HuH-7 (cell line): ENCODE measurements at places on chromosomes 16 and 17.

DNA sequence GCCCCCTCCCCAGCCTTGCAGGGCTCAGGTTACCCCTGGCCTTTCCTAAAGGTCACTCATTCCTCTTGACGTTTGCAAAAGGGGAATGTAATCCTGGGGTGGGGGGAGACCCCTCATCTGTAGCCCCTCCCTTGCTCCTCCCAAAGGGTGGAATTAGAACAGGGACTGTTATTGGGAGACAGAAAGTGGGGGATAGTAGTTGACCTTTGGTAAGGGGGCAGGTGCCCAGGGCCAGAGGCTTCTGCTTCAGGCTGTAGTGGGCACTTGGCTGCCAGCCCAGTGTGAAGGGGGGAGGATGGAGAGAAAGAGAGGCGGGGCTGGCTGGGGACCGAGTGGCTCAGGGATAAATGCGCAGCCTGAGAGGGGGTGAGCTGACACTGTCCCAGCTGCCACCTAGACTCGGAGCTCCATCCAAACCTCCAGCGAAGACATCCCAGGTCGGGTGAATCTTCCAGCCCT is at the start of gene ENO3:
Gene ENO3 (plus strand): TSS at position 374 of the 459 bp plus-strand sequence. CDS start 711 bp downstream, outside the sequence.
- DNase-seq: no peak

- DNase-seq: no peak
Measured at GRCh38 chr17:1351971-1352370, 48.1 kb downstream of the YWHAE start.

DNA sequence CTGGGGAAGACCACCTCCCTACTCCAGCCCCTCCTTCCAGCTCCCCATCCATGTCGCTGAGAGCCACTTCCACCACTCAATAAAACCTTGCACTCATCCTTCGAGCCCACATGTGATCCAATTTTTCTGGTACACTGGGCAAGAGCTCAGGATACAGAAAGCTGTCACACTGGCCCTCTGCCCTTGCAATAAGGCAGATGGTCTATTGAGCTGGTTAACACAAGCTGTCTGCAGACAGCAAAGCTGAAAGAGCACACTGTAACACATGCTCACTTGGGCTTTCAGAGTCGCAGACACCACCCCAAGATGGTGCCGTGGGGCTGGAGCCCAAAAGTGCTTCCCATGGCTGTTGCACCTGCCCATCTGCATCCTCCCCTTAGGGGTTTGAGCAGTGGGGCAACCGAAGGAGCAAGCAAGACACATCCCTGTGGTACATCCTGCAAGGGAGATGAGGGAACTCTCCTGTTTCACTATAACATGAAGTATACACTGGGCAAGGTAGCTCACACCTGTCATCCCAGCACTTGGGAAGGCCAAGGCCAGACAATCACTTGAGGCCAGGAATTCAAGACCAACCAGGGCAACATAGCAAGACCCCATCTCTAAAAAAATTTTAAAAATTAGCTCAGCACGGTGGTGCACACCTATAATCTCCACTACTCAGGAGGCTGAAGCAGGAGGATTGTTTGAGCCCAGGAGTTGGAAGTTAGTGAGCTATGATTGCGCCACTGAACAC is 52.8 kb upstream of the C17orf78 start:
- no peak for DNase-seq

GRCh38 chr16:58082381-58082780 is 46.8 kb downstream of the CFAP20 start:
- no peak for DNase-seq

DNA sequence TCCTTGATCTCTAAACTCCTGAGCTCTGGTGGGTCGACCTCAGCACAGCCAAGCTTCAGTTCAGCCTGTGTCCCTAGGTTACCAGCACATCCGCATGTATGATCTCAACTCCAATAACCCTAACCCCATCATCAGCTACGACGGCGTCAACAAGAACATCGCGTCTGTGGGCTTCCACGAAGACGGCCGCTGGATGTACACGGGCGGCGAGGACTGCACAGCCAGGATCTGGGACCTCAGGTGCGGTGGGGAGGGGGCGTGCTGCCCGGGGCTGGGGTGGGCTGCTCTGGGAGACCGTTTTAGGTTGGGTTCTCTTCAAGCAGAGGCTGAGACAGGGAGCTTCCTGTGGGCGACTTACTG is 1.1 kb downstream of the MLST8 start:
- DNase-seq: no peak

DNA sequence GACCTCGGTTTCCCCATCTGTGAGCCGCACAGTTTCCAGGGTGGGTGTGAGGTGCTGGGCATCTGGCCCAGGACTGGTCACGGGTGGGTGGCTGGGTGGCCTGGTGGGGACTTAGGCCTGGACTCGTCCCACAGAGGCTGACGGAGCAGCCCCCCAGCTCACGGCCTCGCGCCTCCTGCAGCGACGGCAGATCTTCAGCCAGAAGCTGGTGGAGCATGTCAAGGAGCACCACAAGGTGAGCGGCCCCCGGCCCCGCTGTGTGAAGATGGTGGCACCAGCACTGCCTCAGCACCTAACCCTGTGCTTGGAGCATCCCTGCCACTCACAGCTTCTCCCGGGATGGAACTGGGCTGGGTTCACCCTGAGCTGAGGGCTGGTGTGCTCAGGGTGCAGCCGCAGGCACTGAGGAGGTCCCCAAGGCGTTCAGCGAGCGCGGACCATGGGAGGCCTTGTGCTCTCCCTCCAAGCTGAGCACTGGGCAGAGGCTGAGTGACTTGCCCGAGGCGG is 2.4 kb downstream of the CDT1 start:
- DNase-seq: no peak

GRCh38 chr16:80210787-80211186 is 330.0 kb upstream of the DYNLRB2 start:
- no peak for DNase-seq

DNA sequence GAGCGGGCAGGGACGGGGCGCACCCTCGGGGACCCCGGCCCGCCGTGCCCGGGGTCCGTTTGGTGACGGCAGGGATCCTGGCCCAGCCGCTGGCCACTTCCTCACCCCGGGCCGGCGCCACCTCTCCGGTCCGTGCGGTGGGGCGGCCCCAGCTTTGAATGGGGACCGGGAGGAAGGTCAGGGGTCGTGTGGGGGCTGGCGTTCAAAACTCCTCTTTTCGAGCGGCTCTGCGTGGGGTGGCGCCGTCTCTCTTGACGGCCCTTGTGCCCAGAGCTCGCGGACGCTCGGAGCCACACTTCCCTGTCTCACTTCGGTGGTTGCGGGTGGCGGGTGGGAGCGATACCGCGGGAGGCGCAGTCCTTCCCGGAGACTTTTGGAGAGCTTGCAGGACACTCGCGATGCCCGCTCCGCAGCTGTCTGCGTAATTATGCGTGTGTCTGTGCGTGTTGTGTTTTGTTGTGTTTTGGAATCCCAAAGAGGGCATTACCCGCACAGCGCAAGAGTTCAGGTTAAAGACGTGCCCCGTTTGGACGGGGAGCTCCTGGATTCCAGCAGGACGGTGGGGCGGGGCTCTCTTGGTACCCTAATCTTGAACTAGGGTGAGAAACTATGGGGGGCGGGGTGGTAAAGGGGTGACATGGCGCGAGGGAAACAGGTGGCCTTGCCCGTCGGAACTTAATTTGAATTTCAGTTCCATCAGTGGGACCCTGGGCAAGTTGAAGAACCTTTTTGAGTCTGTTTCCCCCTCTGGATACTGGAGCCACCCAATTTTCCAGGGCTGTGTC is 637 bp downstream of the PLCG2 start:
- DNase-seq: no peak

DNA sequence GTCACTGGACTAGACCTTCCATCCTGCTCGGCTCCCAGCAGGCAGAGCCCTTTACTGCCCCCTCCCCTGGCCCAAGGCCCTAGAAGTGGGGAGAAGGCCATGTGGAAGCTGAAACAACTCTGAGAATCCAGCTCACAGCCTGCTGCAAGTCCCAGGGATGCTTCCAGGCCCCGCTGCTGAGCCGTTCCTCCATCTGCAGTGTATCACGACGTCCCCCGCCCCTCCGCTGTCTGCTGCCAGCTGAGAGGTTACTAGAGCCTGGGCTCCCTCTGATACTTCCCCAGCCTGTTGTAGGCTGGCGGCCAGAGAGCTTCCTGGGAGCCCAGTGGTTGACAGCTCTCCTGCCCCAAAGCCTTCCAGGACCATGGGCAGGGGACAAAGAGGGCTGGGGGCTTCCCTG is 118.2 kb downstream of the MGAT5B start:
- DNase-seq: no peak

- DNase-seq: no peak
Measured at GRCh38 chr16:72972878-72973571, 74.9 kb downstream of the ZFHX3 start.

DNA sequence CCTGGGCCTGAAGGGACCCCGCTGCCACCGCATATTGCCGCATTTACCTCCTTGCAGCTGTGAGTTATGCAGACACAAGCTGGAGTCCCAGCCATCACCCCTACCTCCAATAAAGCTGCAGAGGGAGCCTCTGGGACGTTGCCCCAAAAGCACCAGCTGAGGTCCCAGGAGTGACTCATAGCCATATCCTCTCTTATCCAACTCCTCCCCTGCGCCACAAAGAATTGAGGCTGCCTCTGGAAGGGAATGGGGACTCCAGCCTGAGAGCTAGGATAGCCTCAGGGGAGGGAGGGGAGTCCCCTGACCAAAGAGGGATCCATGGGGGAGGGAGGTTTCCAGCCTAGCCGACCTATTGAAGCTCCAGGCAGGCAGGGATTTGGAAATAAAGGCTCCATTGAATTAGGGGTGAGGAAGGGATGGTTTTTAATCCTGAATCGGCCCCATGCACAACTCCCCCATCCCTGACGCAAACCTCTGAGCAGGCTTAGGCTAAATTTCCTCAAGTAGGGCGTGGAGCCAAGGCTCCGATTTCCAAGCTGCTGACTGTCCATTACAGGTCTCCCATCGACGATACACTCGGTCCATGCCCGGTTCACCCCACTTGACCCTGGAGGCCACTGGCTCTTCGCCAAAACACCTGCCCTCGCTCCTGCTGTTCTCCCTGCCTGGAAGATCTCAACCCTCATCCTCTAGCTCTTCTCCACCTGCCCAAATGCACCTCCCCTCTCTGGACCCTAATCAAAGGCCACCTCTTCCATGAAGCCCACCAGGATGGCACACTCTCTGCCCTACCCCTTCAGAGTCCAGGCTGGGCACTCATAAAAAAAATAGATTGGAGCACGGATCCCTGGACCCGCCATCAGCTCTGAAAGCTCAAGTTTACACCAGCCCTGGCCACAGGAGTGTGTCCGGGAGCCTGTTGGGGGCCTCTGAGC is 27.5 kb downstream of the PIMREG start:
- DNase-seq: no peak

DNA sequence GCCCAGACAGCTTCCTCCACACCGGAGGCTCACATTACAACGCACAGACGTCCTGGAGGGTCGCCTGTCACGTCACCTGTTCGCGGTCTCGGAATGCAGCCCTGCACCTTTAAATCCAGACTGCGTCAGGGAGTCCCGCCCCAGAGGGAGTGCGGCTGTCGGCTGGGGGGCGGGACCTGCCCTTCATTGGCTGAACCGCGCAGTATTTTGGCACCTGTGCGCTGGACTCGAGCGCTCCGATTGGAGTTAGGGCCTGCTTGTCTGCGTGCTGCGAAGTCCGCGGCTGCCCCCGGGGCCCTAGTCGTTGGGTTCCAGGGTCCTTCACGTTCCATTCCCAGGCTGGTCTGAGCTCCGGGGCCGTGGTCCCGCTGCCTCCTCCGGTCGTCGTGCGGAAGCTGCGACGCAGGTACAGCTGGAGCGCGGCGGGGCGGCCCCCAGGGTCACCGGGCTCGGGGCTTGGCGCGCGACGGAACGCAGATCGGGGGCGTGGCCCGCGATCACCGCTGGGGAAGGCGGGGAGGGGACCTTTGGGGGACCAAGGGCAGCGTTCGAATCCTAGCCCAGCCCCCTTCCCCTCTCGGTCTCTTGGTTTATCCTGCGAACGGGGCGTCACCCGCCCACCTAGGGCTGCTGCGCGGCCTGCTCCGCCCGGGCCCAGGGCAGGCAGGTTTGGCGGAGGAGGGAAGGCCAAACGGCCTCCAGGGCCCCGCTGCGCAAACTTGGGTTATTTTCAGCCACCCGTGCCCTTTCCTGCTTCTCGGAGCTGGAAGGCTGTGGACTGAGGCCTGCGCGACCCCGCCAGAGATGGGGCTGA is at the start of gene MIEF2:
Gene MIEF2 (plus strand): TSS at position 331 of the 814 bp plus-strand sequence. CDS start 2,059 bp downstream, outside the sequence.
- peak; percentile 98 for DNase-seq

DNA sequence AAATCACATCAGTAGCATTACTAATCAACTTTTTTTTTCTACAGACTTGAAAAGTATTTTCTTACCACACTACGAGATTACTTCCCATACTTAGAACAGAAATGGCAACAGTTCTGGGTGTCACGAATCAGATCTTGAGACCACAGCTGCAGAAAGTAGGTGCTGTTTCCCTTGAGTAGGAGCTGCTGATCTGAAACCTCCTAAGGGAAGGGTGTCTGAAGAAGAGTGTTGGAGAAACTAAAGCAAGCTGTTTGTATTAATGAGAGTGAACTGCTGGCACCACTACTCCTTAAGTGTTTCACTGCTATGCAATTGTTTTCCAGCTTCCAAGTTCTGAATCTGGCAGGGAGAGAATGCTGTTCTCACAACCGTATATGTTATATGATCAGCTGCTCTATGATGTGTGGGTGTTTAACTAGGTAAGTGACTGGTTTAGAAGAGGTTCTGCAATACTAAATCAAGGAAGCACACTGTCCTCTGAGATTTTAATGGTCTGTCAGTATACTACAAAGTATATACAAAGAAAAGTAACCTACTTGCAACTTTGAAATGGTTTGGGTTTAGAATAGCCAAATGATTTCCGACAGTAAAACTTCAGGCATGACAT is 3.3 kb downstream of the ZNF652 start:
- DNase-seq: no peak

- no peak for DNase-seq
Measured at GRCh38 chr17:61009663-61010062, 332.0 kb downstream of the BCAS3 start.

GRCh38 chr16:57413301-57413730 is 8.7 kb downstream of the CCL17 start:
- DNase-seq: no peak

DNA sequence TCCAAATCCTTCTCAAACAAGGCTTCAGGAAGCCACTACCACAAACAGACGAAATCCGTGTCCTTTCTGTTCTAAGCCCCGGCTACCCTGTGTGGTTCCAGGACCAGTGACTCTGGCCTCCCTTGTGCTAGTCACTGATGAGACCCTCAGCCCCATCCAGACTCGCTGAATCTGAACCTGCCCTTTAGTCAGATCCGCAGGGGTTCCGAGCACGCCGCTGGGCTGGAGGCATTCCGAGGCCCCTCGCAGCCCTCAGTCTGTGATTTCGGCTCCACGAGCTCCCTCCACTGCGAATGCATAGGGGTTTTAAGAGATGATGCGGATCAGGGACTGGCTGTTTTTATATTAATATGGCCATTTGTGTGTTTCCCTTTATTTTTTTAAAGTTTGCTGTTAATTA is 292.7 kb downstream of the IRF8 start:
- no peak for DNase-seq

- no peak for DNase-seq
Measured at GRCh38 chr17:8145811-8146210, 6.4 kb downstream of the PER1 start.
